ENCODE measurements at places on chromosomes 6 and 20.

GRCh38 chr6:43765776-43766499 is 4.1 kb upstream of the VEGFA start:
- DNase-seq, result no peak

DNA sequence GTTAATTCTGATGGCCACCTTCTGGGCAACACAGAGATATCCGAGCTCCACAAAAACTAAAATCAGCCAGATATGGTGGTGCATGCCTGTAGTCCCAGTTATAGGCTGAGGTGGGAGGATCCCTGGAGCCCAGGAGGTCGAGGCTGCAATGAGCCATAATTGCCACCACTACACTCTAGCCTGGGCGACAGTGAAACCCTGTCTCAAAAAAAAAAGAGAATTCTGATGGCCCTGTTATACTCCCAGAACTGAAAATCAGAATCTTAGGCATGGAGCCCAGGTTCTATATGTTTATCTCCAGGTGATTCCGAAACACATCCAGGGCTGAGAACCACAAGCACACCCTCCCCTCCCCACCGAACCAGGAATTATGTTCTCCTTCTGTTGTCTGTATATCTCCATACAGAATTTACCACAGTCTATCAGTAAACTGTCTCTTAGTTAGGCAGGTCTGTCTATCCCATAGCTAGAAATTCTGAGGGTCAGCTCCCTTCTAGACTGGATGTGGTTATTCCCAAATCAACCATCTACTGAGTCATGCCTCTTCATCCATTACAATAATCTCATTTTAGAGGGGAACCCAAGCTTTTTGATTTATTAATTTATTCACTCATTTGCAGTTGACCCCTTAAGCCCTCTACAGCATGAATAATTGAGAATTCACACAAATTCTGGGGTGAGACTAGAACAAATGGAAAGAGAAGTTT is 24.8 kb upstream of the CCND3 start:
- DNase-seq, result no peak

GRCh38 chr6:33428224-33428965 is 8.5 kb downstream of the SYNGAP1 start:
- DNase-seq, result no peak

GRCh38 chr20:45467172-45467571 is 2.4 kb upstream of the WFDC2 start:
- DNase-seq, result no peak

GRCh38 chr20:24698706-24699206 is 229.3 kb downstream of the SYNDIG1 start:
- DNase-seq, result no peak

- DNase-seq, result no peak
Observed at GRCh38 chr6:32972353-32973143, 4.2 kb downstream of the BRD2 start.

DNA sequence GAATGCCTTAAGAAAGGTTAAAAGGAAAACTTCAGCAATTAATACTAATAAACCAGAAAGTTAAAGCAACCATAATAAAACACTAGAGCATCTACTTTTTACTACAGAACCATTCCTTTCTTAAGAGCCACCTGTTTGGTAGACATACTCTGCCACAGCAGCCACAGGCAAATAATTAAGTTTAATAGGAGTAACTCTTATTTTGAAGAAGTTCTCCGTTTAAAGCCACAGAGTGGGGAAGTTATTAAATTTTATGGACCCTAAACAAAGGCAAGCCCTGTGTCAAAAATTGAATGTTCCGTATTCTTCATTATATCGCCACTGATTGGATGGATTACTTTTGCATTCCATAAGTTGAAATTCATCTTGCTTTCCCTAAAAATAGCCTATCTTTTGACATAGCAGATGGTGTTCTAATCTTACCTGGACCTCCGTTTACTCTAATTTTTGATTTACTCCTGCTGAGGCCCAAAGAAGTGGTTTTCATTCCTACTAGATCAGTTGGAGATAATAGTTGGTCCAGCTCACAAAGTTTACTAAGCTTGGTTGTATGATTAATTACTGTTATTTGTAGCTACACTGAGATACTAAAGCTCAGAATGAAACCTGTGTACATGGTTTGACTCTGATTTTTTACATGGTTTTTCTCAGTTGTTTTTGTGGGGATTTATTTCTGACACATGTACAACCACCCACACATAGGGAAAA is 140.4 kb upstream of the SUPT3H start:
- DNase-seq, result no peak

GRCh38 chr20:58996226-58996611 is 10.8 kb downstream of the CTSZ start:
- DNase-seq, result no peak

DNA sequence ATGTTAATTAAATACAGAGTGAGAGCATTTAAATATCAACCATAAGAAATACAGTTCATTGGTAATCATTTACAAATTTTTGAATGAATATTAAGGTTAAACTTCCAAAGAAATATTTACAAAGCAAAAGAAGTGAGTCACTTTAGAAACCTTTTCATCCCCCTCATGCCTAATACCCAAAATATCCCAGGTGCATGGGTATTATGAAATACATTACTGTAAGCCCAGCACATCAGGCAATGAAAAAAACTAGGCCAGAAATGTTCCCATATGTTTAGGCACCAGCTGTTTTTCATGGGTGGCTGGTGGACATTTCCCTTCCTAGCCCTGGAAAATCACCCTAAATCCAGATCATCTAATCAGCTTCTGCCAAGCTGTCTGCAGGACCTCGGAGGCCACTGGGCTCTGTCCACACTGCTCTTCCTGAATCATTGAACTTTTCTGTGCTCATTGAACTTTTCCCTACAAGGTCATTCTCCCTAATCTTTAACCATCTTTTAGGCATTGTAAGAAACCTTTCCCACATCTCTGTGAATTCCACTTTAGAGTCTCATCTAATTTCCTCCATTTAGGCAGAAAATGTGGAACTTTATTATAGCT is 145.3 kb upstream of the STXBP5 start:
- DNase-seq, result no peak

DNA sequence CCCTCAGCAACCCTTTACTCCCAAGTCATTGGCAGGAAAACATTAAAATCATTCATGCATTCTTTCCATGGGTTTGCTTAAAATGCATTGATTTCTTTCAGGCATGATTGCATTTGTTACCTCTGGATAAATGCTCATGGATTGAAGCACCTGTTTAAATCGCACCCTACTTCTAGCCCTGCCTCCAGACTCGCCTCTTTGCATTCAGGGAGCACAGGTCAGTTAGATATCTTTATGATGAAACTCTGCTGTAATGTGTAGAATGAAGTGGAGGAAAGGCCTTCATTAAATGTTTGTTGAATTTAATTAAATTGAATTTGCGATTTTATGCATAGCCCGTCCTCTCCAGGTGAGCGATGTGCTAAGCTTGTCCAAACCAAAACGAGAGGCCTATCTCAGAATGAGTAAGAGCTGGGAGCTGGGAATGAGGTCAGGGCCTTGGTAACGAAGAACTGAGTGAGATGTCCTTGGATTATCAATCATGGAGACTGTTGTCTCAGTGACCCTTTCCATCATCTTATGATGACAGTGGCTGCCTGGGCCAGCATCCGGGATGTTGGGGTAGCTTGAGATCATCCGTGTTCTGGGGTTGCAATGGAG is 210.1 kb downstream of the SYNDIG1 start:
- no peak for DNase-seq

GRCh38 chr6:75397656-75398465 is 95.7 kb downstream of the FILIP1 start:
- no peak for DNase-seq

DNA sequence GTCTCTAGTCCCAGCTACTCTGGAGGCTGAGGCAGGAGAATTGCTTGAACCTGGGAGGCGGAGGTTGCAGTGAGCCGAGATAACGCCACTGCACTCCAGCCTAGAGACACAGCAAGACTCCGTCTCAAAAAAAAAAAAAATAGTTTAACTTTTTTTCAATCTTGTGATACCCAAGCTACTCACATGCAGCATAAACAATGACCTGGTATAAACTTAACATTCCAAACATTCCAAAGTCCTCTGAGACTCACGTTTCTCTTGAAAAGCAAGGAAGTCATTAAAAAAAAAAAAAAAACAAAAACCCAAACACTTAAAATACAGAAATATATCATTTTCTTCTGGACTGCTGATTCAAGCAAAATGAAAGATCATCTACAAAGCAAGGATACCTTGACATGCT is 14.3 kb downstream of the CRNKL1 start:
- DNase-seq, result no peak

DNA sequence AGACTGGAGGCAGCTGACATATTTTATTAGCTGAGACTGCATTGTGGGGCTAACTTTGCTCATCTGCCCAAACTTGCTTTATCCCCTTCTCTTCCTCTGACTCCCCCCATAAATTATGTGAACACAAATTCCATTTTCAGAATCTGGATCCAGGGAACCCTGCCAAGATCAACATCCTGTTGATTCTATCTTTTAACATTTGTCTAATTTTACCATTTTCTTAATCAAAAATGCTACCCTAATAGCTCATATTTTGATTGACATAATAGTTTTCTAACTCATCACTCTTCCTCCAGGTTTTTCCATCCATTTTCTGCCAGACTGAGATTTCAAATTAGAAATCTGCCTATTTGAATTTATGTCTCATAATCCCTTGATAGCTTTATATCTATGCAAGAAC is 184.7 kb upstream of the PRSS16 start:
- no peak for DNase-seq
